Activated CD8-positive, alpha-beta T cell treated with anti-CD3 and anti-CD28 coated beads for 36 hours (primary cell): ENCODE measurements at places on chromosomes 2 and 18. TPM values are rescaled to one million over a fixed set of nuclear protein-coding genes. Genes with fewer than 3 reads are reported as not detected.

DNA sequence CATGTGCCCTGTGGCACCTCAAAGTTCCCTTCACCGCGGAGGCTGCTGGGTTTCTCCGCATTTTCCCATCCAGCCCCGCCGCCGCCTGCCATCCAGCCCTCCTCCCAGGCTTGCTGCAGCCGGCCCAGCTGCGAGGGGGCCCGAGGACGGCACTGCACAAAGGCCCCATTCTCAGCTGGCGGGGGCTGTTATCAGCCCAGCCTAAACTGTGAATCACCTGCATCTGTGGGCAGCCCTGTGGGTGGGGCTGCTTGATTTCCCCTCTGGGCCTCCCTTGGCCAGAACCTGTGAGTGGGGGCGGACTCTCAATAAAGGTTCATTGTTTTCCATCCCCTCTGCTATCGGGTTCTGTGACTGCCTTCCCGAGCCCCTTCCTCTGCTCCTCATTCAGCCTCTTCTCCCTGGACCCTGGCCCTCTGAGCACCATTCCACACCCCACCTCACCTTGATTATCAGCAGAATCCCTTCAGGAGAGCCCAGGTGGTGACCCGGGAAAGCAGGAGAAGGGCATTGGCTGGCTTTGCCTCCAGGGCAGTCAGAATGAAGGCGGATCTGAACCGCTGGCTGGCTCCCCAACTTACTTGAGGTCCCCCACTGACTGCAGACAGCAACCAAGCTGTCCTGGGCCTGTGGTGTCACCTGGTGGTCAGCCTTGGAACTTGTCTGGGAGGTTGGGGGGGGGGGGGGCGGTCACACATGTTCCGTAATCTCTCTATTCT lies 204.5 kb downstream of the ZFP36L2 start:
- H3K4me3 ChIP-seq = no peak overlapping the region
- peaks cover 5% of the 10 kb centered on the region for H3K36me3 ChIP-seq
- peak; percentile 12 for DNase-seq
- H3K27me3 ChIP-seq = no peaks in the 10 kb centered on the region
- H3K4me1 ChIP-seq = peaks cover 21% of the 10 kb centered on the region
- H3K27ac ChIP-seq = no peak overlapping the region

DNA sequence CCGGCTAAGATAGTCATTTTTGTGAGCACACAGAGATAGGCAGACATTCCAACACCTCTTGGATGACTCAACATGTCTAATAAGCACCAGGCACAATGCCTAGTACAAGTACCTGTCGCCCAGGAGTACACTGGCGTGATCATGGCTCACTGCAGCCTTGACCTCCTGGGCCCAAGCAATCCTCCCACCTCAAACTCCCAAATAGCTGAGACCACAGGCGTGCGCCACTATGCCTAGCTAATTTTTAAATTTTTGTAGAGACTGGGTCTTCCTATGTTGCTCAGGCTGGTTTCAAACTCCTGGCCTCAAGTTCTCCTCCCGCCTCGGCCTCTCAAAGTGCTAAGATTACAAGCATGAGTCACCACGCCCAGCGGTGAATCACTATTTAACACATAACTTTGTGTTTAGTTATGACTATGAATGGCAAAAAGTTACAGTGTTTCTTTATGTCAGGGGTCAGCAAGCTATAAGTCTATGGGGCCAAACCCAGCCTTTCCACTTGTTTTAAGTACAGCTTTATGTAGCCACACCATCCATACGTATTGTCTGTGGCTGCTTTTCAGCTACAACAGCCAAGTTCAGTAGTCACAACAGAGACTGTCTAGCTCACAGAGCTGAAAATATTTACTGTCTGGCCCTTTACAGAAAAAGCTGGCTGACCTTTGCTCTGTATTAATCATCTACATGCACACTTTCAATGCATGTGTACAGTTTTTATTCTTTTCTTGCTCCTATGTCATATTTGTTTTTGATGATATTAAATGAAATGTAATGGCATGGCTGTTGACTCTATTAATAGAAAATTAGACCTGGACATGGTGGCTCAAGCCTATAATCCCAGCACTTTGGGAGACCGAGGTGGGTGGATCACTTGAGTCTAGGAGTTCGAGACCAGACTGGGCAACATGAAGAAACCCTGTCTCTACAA lies 18.7 kb downstream of the ORC2 start:
- peaks cover 23% of the 10 kb centered on the region for H3K4me1 ChIP-seq
- H3K27ac ChIP-seq = peak overlapping the region; percentile 81
- peaks cover 43% of the 10 kb centered on the region for H3K36me3 ChIP-seq

- H3K27me3 ChIP-seq = no peaks in the 10 kb centered on the region
- H3K4me3 ChIP-seq = peak overlapping the region; percentile 87
- H3K27ac ChIP-seq = peak overlapping the region; percentile 99
- H3K36me3 ChIP-seq = peaks cover 5% of the 10 kb centered on the region
Measured at GRCh38 chr2:70188460-70188859, 2.4 kb downstream of the C2orf42 start.

Gene LOXHD1
- total RNA-seq = 0.11 TPM

Gene NTSR2
- total RNA-seq = not detected

GRCh38 chr2:209977386-209978239 lies 24.8 kb upstream of the RPE start:
- no peaks in the 10 kb centered on the region for H3K36me3 ChIP-seq
- H3K4me3 ChIP-seq = no peak overlapping the region
- peaks cover 4% of the 10 kb centered on the region for H3K27me3 ChIP-seq
- no peak overlapping the region for H3K27ac ChIP-seq

DNA sequence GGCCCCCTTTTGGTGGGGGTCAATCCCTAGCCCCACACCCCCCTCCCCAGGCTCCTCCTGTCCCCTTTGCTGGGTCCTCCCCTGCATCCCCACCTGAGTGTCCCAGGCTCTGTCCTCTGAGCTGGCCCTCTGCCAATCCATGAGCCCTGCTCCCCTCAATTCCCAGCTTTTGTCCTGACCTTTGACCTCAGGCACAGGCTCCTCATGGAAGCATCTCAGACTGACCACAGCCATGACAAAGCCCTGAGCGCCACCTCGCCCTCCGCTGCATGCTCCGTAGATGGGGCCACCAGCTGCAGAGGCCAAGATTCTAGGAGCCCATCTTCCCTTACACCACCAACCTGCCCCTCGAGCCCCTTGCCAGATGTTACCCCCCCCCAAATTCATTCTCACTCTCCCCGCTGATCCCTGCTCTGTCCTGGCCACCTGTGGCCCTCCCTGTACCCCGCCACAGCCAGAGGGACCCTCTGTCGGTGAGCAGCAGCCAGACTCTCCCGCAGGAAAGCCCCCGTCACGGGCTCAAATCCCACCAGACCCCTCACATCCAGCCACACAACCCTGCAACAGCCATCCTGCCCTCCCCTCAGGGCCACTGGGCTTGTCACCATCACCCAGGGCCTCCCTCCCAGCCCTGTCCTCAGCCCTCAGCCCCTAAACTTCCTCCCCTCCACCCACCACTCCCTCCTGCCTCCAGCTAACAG lies 206.0 kb downstream of the MGAT5 start:
- H3K4me3 ChIP-seq = no peak overlapping the region
- H3K27ac ChIP-seq = no peak overlapping the region
- no peaks in the 10 kb centered on the region for H3K27me3 ChIP-seq
- no peak for DNase-seq

Gene SLC5A7
- not detected for total RNA-seq

Gene SFTPB
- not detected for total RNA-seq

Gene TMEM169
- 0.83 TPM for total RNA-seq

Gene OSBPL1A
- total RNA-seq = 3.1 TPM

GRCh38 chr2:186590759-186591505 lies 1.1 kb downstream of the ITGAV start:
- peak overlapping the region; percentile 82 for H3K4me3 ChIP-seq
- H3K36me3 ChIP-seq = no peaks in the 10 kb centered on the region
- peak; percentile 35 for DNase-seq
- peaks cover 31% of the 10 kb centered on the region for H3K4me1 ChIP-seq
- H3K27ac ChIP-seq = peak overlapping the region; percentile 83

GRCh38 chr2:239908744-239909143 lies 116.4 kb downstream of the NDUFA10 start:
- H3K36me3 ChIP-seq = no peaks in the 10 kb centered on the region
- no peaks in the 10 kb centered on the region for H3K27me3 ChIP-seq
- DNase-seq = no peak
- no peak overlapping the region for H3K27ac ChIP-seq
- H3K4me3 ChIP-seq = no peak overlapping the region

Gene MOGAT1
- total RNA-seq = not detected

DNA sequence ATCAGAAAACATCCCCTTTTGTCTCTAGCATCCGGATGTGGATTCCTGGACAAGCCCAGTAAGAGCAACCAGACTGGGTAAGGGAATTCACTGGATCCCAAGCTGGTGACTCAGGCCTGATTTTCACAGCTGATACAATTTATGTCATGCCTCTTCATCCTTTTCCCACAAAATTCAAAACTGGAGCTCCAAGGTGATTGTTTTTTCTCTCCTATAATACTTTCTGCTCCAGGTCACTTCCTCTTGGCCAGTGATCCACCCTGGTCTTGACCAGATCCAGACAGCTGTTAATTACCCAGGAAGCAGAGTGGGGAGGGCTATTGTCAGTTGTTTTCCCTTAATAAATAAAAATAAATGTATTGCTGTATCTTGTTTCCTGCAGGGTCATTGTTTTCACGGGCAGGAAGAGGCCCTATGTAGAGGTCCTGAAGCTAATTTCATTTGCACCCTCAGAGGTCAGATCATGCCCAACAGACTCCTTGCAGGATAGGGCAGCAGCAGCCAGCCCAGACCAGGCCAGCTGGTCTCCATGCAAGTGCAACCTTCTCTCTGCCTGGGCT lies 57.6 kb downstream of the EVA1A start:
- H3K27me3 ChIP-seq = no peaks in the 10 kb centered on the region
- no peak for DNase-seq
- no peak overlapping the region for H3K27ac ChIP-seq
- no peaks in the 10 kb centered on the region for H3K36me3 ChIP-seq

Gene SCN7A
- not detected for total RNA-seq

- H3K36me3 ChIP-seq = no peaks in the 10 kb centered on the region
- no peak overlapping the region for H3K27ac ChIP-seq
- no peak for DNase-seq
Measured at GRCh38 chr18:48340560-48340959, 68.6 kb downstream of the ZBTB7C start.

GRCh38 chr2:238985931-238986446 lies 138.1 kb downstream of the TWIST2 start:
- H3K27me3 ChIP-seq = peaks cover 1% of the 10 kb centered on the region
- H3K4me1 ChIP-seq = no peaks in the 10 kb centered on the region
- DNase-seq = no peak

GRCh38 chr2:46187112-46187618 lies 110.0 kb upstream of the EPAS1 start:
- H3K27ac ChIP-seq = peak overlapping the region; percentile 89
- H3K36me3 ChIP-seq = no peaks in the 10 kb centered on the region
- peak; percentile 52 for DNase-seq
- H3K4me3 ChIP-seq = peak overlapping the region; percentile 54
- H3K4me1 ChIP-seq = peaks cover 12% of the 10 kb centered on the region

Gene SERPINB10
- total RNA-seq = not detected

DNA sequence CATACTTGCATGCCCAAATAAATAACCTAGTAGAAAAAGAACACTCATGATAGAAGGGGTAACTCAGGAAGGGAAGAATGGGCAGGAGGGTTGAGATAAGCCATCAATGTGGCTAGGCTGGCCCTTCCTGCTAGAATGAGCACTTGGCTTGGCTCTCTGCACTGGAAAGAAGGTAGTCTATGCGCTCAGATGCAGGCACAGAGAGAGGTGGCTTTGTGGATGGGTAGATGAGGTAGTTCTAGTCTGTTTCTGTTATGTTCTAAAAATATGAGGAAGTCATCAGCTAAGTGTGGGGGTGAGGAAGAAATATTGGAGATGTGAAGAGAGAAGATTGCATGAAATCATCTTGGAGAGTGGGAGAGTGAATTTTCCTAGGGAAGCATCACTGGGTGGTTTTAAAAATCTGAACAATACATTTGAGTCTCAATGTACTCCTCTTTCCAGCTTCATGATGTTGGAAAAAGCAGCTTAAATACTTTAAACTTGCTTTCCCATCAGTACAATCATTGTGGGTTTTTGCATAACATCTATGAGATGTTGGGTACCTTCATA lies 357.1 kb downstream of the CNTNAP5 start:
- no peaks in the 10 kb centered on the region for H3K36me3 ChIP-seq
- H3K4me1 ChIP-seq = no peaks in the 10 kb centered on the region
- no peak for DNase-seq

DNA sequence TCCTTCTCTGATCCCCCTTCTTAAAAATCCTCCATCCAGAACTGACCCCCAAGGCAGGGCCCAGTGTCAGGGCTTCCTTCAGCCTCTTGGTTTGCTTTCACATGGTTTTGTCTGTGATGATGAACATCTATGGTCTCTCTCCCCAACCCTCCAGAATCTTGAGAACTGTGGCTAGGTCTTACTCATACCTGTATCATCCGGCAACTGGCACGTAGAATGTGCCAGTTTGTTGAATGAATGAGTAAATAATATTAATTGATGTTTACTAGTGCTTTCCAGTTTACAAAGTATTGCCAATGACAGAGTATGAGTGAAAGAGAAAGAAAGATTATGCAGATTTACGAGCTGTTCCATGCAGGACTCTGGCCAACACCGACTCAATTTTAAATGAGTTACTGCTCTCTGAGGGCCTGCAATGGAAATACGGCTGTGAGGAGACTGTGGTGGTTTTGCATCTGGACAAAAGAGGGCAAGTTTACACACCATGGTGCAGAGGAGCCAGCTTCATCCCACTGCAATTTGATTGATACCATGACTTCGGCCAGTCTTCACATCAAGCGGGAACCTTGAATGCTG lies 29.9 kb upstream of the TRIB2 start:
- no peaks in the 10 kb centered on the region for H3K27me3 ChIP-seq
- no peak for DNase-seq
- no peaks in the 10 kb centered on the region for H3K36me3 ChIP-seq

Gene CXCR1
- total RNA-seq = not detected

- H3K27me3 ChIP-seq = no peaks in the 10 kb centered on the region
- no peak for DNase-seq
- no peak overlapping the region for H3K4me3 ChIP-seq
- H3K36me3 ChIP-seq = no peaks in the 10 kb centered on the region
Measured at GRCh38 chr2:213740453-213740852, 456.2 kb downstream of the SPAG16 start.

GRCh38 chr2:60861736-60862135 lies 19.6 kb upstream of the REL start:
- DNase-seq = no peak
- no peaks in the 10 kb centered on the region for H3K27me3 ChIP-seq
- H3K36me3 ChIP-seq = peaks cover 6% of the 10 kb centered on the region
- H3K4me1 ChIP-seq = peaks cover 13% of the 10 kb centered on the region

GRCh38 chr2:49770919-49771318 lies 616.6 kb upstream of the FSHR start:
- no peak overlapping the region for H3K4me3 ChIP-seq
- H3K27me3 ChIP-seq = no peaks in the 10 kb centered on the region
- no peak overlapping the region for H3K27ac ChIP-seq

Gene MYO5B
- not detected for total RNA-seq

GRCh38 chr2:213281156-213281555 lies 3.1 kb upstream of the SPAG16 start:
- H3K27me3 ChIP-seq = no peaks in the 10 kb centered on the region
- no peak overlapping the region for H3K27ac ChIP-seq
- H3K36me3 ChIP-seq = peaks cover 5% of the 10 kb centered on the region
- H3K4me3 ChIP-seq = no peak overlapping the region

- H3K4me1 ChIP-seq = no peaks in the 10 kb centered on the region
- H3K4me3 ChIP-seq = no peak overlapping the region
- H3K27ac ChIP-seq = no peak overlapping the region
- no peaks in the 10 kb centered on the region for H3K36me3 ChIP-seq
- no peak for DNase-seq
Measured at GRCh38 chr2:103401621-103402020, 639.8 kb downstream of the TMEM182 start.

Gene C2orf72
- 5.1 TPM for total RNA-seq
